ENCODE measurements at places on chromosomes 4 and X.
A peak's percentile ranks its signal among the peaks of the same experiment; 100 is the strongest.

- no peak for DNase-seq
These were observed 142.8 kb downstream of the ENPP6 start for GRCh38 chr4:184074677-184075388.

DNA sequence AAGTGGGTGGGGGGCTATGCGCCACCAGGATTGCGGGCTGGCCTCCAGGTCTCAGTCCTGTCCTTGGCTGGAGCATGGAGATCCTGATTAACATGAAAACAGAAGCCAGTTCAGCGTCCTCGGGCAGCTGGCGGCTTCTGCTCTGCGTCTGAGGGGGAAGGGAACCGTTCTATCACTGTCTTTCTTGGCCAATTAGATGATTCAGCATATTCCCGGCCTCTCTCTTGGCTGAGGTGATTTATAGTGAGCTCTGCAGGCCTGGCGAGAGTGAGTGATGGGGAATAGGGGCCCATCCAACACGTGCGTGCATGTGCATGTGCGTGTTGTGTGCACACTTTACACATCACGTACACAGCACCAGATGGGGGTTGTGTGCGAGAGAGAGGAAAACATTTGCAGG is 145.8 kb upstream of the ATP6AP2 start:
- DNase-seq: no peak

DNA sequence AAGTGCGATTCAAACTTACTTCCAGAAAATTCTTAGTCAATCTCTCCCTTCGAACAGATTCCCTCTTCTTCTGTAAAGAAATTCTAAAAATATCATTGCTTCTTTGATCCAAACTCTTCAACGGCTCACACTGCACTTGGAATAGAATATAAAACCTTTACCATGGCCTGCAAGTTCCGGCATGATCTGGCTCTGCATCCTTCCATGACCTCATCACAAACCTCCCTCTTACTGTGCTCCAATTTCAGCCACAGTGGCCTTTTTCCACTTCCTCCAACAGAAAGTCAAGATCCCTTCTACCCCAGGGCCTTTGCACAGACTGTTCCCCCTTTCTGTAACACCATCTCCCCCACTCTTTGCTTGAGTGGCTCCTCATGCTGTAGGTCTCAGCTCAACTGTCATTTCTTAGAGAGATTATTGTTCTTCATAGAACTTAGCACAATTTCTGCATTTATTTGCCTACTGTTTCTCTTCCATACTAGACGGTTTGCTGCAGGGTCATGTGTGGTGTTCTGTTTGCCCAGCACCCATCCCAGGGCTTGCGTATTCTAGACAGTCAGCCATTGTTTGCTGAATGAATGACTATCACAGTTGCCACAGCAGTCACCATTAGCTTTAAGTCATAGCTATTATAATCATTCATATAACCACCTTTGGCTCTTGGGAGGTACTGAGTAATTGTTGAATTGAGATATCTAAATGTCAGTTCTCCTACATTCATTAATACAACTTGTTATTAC is 1.9 kb upstream of the STOX2 start:
- DNase-seq: no peak

DNA sequence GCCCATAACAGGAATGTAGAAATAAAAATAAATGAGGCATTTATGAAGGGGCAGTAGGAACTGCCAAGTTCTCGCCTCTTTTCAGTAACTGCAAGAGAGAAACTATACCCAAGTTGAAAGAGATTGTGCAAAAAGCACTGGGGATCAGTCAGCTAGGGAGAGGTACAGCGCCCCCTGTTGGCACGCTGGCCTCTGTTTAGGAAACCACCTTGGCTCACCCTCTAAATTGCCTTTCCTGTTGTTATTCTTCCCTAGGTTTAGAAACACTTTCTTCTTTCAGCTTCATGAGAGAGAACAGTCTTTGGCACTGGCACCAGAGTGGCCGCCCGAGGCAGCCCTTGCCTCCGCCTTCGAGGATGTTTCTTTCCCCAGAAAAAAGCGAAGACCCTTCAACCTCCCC is 348.5 kb downstream of the MID1IP1 start:
- peak; percentile 27 for DNase-seq

GRCh38 chr4:168610911-168611530 is 114.2 kb downstream of the PALLD start:
- no peak for DNase-seq

- no peak for DNase-seq
These were observed 941.2 kb upstream of the TENM3 start for GRCh38 chr4:181301735-181302710.

- no peak for DNase-seq
These were observed 121.2 kb downstream of the VCX2 start for GRCh38 chrX:8049827-8050226.

- no peak for DNase-seq
These were observed 171.8 kb upstream of the TBL1X start for GRCh38 chrX:9293051-9293496.

DNA sequence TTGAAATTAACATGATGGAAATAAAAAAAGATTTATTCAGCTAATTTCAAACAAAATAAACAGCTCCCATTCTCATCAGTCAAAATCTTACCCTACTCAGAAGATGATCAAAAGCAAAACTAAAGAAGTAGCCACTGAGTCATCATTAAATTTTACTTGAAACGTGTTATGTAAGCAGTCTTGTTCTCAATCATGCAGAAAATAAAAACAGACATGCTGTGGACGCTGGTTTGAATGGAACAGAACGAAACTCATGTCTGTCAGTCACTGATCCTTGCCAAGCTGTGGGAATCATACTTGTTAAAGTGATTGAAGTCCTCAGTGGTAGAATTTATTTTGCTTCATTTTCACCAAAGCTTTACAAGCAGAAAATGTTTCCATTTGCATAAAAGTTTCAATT is 77.2 kb upstream of the TLR3 start:
- DNase-seq: no peak

DNA sequence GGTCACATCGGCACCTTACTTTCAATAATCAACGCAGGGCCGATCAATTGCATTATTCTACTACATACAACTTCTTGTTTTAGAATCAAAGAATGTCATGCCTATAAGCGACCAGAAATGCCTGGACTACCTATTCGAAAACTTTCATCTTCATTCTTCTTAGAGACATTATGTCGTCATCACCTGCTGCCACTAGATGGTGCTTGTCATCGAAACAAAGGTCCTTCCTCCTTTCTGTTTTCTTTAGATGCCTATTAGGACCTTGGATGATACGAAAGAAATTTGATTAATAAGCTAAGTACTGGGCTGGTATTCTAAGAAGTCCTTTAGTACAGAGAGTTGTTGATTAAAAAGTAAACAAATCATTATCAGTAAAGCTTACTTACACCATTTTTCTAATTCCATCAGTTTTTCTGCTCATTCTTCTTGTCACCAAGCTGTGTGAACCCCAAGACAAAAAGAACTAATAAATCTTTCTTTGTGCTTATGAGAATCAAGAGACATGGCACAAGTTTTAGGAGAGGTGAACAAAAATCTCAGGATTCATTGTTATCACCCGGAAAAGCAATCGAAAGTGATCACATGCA is 154.5 kb upstream of the SLC4A4 start:
- DNase-seq: no peak

GRCh38 chr4:187304133-187304532 is 580.5 kb upstream of the FAT1 start:
- no peak for DNase-seq

DNA sequence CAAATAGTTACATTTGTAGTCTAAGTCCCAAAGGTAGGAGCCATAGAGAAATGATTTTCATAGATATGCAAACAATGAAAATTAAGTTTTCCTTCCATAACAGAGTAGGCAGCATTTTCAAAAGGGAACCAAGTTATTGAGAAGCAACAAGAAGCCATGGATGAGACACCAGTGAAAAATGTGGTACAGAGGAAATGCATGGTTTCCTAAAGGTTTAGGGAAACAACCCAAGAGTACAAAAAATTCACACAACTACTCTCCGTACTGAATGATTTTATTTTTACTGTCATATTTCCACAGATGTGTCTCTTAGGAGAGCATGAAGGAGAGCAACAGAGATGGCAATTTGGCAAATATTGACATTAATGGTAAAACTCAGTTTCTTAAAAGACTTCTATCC is 1408.9 kb upstream of the PCDH7 start:
- no peak for DNase-seq

DNA sequence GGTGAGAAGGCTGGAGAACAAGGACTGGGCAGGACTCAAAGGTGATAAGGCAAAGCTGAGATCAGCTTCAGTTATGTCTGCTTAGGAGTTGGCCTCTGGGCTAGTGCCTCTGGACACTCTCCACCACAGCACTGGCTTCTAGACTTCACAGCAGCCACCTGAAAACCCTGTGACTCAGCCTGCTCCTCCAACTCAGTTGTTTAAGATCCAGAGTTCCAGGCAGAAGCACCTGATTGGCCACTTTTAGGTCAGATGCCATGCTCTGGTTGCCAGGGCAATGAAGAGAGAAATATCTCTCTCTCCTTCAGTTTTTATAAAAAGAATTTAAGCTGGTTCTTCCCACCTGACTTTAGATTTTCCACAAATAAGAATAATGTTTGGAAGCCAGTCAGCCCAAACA is 47.9 kb upstream of the BLTP1 start:
- DNase-seq: no peak

- DNase-seq: no peak
These were observed 2.5 kb downstream of the PDGFC start for GRCh38 chr4:156969101-156969500.

- no peak for DNase-seq
These were observed 21.2 kb upstream of the MID2 start for GRCh38 chrX:107804427-107804826.

- no peak for DNase-seq
These were observed 5.2 kb downstream of the MFSD8 start for GRCh38 chr4:127959794-127960193.

DNA sequence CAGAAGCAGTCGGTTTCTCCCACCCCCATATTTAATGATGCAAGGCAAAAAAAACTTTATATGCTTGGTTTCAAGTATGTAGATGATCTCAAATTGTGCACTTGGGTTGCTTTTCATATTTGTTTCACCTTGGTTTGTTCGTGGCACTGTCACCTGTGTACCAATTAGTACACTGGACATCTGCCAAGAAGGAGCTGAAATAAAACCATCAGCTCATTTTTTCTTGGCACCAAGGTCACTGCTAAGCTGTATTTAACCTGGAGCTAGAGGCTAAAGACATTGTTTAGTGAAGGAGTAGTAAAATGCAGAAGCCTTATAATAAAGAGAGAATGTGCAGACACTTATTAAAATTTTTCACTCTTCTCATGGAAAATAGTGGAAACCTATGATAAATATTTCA is 430.8 kb downstream of the ARHGAP24 start:
- no peak for DNase-seq

DNA sequence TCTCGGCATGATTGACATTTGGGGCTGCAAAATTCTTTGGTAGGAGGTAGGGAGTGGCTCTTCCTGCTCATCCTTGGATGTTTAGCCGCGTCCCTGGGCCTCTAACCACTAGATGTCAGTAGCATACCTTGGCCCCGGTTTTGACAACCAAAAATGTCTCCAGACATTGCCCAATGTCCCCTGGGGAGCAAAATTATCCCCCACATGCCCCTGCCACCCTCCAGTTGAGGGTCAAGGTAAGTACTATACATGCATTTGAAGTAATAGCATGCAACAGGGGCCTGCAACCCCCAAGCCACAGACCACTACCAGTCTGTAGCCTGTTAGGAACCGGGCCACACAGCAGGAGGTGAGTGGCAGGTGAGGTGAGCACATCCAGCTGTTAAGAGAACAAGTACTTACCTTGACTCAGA is 17.6 kb upstream of the KIAA1210 start:
- DNase-seq: no peak

DNA sequence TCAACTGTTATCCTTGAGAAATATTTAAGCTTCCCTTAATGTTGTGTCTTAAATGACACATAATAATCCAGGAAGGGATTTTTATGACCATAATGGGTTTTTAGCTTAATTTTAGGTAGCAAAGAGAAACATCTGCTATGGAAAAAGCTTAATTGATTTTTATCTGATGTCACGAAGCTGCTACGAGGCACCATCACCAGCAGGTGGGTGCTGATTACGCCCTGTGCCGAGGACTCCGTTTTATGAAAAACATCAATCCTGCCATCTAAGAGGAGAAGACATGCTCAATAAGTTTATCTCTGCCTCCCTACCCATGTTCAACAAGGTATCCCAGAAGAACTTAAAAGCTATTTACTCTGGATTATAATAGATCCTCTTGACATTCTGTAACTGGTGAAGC is 280.6 kb upstream of the ZFP42 start:
- DNase-seq: no peak

GRCh38 chr4:39228377-39228776 is 46.0 kb downstream of the WDR19 start:
- DNase-seq: no peak

GRCh38 chr4:149605601-149606378 is 209.9 kb downstream of the IQCM start:
- DNase-seq: no peak

GRCh38 chr4:138259824-138260223 is 17.7 kb upstream of the SLC7A11 start:
- no peak for DNase-seq

- no peak for DNase-seq
These were observed 719 bp upstream of the TCEAL4 start for GRCh38 chrX:103584596-103584995.

- no peak for DNase-seq
These were observed 1316.3 kb downstream of the STIM2 start for GRCh38 chr4:28176942-28177341.
